ENCODE measurements at places on chromosomes 16 and 17.
A peak's percentile ranks its signal among the peaks of the same experiment; 100 is the strongest.

DNA sequence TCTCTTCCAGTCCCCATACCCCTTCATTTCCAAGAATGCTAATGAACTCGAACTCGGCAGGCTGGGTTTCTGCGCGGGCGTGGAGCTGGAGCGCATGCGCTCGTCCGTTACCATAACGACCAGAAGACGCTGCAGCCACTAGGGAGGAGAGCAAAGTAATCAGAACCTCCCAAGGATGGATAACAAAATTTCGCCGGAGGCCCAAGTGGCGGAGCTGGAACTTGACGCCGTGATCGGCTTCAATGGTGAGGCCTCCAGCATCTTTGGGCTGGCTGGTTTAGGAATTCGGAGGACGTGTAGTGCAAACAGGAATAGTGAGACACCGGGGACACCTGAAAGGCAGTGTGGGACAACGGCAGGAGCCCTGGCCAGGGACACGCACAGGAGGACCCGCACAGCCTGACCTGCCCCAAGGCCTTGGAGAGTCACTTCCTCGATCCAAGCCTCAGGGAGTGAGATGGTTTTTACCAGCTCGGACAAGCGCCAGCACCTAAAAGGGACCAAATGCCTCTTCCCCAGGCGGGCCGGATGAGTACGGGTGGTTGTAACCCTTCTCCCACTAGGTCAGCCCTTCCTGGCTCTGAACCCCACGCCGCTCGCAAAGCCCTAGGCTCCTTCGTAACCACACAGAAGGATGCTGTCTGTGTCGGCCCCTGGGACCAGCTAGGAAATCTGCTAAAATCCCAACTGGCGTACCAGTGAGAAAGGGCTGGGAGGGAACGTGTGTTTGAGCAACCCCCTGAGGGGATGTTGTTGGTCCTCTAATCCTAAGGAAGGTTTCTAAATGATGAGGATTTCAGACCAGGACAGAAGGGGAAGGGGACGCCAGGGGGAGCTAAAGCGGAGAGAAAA, at the start of gene CFAP52:
TSS of gene CFAP52 (plus strand) at position 122 of the 852 bp plus-strand sequence. CDS start at position 176, 54 bp downstream.
- DNase-seq: peak; percentile 67

- no peak for DNase-seq
Observed at GRCh38 chr17:73546114-73546513, 98.1 kb downstream of the SDK2 start.

- no peak for DNase-seq
Observed at GRCh38 chr16:30377050-30377811, 2.6 kb downstream of the MYL11 start.

DNA sequence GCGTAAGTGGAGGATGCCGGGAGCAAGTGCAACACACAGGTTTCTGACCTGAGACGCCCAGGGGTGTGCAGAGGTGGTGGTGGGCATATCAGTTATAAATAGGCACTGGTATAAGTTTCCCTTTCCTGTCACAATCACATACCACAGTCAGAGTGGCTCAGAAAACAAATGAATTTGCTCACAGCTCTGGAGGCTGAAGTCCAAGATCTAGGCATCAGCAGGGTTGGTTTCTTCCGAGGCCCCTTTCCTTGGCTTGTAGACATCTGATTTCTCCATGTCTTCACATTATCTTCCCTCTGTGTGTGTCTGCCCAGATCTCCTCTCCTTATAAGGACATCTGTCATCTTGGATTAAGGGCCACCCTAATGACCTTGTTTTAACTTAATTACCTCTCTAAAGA, 250.5 kb upstream of the TNRC6C start:
- DNase-seq: no peak

DNA sequence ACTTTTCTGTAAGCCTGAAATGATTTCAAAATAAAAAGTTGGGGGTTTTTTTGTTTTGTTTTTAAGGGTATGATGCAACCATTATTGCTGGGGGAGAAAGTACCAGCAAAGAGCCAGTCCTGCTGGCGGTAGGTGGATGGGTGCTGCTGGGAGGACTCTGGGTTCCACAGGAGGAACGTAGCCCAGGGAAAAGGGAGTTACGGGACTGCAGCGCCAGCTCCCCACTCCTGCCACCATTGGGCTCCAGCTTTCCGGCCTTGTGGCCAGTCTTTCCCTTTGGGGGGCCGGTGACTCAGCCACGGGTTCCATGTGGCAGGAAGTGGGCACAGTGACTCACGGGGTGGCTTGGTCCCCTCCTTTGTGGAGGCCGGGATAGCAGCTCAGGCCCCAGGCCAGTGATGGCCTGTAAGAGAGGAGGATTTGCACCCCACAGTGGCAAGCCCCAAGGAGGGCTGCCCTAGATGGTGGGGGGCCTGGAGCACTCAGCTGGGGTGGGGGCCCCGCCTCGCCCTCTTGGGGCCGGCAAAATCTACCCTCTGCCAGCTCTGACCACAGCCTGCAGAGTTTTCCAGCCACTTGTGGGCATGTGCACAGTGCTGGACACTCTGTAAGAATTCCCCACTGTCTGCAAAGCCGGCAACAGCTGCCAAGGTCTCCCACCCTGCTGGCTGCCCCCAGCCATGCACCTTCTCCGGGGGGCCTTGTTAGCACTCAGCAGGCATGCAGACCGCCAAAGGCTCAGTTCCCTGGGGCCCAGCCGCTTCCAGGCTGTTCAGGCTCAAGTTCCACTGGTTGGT, 30.4 kb downstream of the SOCS3 start:
- no peak for DNase-seq

DNA sequence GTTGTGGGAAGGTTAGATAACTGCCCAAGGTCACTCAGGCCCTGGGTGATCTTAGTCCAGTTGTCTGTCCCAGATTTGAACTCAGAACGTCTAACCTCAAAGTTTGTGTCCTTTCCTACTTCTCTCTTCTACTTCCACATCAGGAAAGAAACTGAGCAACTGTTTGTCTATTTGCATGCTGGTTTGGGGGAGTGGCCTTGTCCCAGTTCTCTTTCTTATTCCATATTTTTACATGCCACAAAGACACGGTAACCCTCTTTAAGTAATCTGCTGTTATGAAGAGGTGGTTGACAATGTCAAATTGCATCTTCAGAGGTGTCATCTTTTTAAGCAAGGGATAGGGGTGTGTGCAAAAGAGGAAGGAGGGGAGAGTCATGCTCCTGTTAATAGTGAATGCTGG, 432.5 kb downstream of the HS3ST3B1 start:
- no peak for DNase-seq

DNA sequence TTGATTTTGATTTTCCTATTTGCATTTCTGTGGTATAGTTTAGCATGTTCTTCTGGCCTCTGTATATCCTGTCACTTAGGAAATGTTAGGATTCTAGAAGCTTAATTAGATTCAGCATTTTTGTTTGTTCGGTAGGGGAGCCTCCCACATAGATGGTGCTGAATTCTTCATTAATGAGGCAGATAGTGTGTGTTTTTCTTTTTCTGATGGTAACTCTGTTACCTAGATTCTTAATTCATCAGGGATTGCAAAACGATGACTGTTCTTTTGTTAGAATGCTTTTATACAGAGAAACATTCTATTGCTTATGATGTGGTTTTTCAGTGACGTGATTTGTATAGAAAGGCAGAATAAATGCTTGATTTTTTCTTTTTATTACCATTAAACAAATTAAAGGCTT, 19.0 kb downstream of the BANP start:
- DNase-seq: no peak

GRCh38 chr17:40486522-40487370, 14.7 kb downstream of the TNS4 start:
- no peak for DNase-seq

DNA sequence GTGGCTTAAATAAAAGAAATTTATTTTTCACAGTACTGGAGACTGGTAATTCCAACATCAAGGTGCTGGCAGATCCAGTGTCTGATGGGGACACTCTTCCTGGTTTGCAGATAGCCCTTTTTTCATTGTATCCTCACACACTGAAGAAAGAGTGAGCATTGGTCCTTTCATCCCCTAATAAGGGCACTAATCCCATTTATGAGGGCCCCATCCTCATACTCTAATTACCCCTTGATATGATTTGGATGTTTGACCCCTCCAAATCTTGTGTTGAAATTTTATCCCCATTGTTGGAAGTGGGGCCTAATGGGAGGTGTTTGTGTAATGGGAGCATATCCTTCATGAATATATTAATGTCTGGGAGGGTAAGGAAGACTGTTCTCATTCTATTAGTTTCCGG, 9.4 kb upstream of the FAM20A start:
- DNase-seq: no peak

DNA sequence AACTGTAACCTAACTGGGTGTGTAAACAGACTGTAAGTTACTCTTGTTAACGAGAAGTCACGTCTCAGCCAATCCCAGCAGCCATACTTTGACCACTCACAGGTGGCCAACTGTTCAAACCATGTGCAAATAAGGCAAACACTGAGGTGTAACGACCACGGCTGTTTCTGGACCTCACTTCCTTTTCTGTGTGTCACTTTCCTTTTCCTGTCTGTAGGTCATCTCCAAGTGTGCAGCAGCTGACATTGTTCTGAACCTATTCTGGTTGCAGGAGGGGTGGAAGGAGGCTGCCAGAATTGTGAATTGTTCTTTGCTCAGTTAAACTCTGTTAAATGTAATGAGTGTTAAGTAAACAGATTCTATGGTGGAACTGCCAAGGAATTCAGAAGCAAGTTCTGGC, 627.4 kb downstream of the KCNJ2 start:
- DNase-seq: no peak

- DNase-seq: peak; percentile 49
Observed at GRCh38 chr17:78890498-78890897, 12.5 kb downstream of the CEP295NL start.

- peak; percentile 69 for DNase-seq
Observed at GRCh38 chr17:48011405-48012150, 26.0 kb downstream of the COPZ2 start.

- DNase-seq: no peak
Observed at GRCh38 chr16:23905027-23905426, 69.2 kb downstream of the PRKCB start.

- no peak for DNase-seq
Observed at GRCh38 chr17:15262291-15263205, 2.6 kb downstream of the PMP22 start.

GRCh38 chr17:49447628-49448302, 33.1 kb upstream of the PHB1 start:
- no peak for DNase-seq

DNA sequence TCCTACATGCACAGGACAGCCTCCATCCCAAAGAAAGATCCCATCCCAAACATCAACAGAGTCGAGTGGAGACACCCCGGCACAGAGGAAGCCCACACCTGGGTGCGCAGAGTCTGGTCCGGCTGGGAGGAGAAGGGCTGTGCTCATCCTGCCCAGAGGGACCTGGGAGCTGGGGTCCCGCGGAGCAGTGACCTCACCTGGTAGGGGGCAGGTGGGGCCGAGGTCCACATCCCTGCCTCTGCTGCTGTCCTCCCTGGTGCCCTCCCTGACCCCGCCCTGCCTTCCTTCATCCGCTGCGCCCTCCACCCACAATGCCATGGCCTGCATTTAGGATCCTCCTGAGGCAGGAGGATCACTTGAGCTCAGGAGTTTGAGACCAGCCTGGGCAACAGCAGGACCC, 2.9 kb downstream of the C16orf90 start:
- DNase-seq: no peak

DNA sequence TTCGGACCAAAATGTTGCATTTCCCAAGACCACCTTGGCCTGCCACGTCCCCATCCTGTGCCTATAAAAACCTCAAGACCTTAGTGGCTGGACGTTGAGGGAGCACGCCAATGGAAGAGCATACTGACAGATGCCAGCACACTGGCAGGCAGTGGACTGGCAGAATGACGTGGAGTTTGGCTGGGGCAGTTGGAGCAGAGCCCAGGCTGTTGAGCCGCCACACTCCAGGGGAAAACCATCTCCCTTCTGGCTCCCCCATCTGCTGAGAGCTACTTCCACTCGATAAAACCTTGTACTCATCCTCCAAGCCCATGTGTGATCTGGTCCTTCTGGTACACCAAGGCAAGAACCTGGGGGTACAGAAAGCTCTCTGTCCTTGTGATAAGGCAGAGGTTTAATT, 494.1 kb downstream of the CDH11 start:
- DNase-seq: no peak

GRCh38 chr17:17494499-17494869, 1.7 kb downstream of the RASD1 start:
- no peak for DNase-seq

- DNase-seq: peak; percentile 91
Observed at GRCh38 chr17:43900183-43900857, 7.0 kb downstream of the MPP2 start.

DNA sequence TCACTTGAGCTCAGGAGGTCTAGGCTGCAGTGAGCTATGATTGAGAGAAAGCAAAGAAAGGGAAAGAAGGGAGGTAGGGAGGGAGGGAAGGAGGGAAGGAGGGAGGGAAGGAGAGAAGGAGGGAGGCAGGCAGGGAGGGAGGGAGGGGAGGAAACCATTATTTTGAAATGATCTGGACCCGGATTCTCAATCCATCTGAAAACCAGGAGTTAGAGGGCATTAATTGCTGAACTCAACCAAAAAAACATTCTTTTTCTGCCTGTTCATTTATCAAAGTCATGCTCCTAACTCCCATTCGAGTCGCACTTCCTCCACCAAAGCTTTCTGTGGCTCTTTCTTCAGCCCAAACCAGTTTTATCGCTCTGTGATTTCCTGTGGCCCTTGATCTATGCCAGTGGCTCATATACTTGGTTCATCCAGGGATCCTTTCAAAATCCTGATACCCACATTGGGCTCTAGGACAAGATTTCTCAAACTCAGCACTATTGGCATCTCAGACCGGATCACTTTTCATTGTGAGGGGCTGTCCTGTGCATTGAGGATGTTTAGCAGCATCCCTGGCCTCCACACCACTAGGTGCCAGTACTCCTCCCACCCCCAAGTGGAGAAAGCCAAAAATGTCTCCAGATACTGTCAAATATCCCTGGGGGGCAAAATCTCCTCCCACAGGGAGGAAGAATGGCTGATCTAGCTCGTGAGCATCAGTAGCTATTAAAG, 38.2 kb downstream of the CMTM4 start:
- DNase-seq: no peak

- no peak for DNase-seq
Observed at GRCh38 chr16:9275377-9275776, 183.9 kb downstream of the HAPSTR1 start.

DNA sequence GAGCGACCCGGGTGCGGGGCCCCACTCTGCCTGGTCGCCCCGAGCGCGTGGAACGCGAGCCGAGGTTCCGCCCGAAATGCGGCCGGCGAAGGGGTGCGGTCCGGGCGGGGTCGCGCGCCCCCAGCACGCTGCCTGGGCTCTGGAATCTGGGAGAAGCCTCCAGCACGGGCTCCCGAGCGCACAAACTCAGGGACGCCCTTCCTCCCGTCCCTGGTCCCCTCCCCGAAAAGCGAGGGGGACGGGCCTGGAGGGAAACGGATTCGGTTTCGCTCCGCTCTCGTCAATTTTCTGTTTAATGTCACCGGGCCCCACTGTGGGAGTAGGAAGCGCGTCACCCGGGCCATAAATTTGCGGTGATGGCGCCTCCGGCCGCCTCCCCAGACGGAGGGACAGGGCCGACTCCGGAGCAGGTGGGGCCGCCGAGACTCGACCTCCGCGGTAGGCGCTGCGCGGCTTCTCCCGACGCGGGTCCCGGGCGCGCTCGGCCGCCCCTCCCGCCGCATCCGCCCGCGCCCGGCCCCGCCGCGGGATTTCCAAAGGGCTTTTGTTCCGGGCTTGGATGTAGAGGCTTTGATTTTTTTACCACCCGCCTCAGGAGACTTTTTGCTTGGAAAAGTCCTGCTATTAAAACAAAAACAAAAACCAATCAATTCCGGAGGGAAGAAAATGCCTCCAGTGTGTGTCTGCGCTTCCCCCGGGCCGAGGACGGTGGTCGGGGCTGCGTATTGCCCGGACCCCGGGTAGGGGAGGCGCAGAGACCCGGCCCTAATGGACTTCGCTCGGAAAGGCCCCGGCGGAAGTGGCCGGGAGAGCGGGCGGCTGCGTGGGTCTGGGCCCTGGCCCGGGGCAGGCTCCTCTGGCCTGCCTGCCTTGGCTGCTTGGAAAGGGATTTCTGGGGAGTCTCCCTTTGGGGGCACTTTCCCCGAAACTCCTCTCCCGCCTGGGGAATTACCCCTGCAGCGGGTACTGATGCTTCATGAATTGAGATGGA, 7.9 kb upstream of the BAHCC1 start:
- no peak for DNase-seq
